T-helper 2 cell (primary cell): ENCODE measurements at places on chromosomes 4 and X.

DNA sequence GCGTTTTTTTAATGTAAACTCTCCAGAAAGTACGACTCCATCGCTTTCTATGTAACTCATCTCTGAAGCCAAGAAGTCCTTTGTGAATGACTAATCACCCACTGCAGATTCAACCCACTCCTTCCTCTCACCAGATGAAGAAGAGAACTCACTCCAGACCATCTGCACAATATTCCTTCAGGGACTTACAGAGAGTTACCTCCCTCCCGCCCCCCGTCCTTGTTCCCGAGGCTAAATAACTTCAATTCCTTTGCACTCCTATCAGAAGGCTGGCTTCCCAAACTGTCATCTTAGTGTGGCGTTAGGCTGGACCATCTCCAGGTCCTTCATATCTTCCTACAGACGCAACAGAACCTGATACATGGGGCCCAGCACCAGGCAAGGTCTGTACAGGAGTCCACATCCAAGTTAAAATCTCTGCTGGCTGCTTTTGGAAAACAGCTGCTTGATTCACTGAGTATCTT lies 82.4 kb downstream of the AFAP1 start:
- DNase-seq, result no peak

- DNase-seq, result no peak
Measured at GRCh38 chr4:168593399-168593798, 96.5 kb downstream of the PALLD start.

DNA sequence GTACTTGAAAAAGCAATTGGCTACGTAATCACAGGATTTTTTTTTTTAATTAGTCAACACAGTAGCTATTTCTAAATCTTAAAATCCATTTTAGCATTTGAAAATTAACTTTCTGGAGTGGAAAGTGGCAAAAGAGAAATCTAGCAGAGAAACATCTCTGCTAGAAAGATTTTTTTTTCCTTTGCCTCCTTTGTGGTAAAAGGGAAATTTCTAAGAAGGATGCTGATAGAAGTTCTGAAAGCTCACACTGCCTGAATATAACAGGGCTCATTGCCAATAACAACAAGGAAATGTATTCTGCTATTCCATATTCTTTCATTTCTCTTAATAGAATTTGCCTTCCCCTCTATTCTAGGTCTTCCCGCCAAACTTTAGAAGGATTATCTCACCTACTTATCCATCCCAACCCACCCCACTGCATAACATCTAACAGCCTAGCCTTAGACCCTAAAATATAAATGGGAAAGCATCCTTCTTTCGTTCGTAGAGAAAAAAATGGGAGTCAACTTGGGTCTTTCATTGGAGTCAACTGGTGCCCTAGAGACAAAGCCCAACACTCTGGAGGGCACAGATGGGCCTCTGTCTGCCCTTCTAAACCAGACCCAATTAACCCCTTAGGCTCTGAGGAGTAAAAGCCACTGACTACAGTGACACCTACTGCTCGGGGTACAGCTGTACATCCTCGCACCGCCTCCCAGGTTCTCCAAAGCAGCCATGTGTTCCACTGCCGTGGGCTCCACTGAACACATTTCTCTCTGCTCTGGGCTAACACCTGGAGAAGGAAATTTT lies 103.9 kb downstream of the MAML3 start:
- no peak for DNase-seq

DNA sequence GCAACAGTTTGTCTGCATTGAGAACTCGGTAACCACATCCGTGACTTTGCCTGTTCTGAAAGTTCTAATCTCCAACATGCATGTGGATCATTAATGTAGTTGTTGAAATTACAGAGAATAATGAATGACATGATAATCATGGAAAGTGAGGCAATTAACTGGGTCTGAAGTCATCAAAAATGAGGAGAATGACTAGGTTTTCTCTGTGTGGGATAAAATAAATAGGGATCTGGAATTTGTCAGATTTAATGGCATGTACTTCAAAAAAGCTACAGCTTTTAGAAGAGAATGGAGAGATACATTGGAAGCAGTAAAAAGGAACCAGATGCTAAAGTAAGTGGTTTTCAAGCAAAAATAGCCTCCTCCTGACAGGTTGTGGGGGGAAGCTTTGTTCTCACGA lies 59.3 kb downstream of the AFM start:
- no peak for DNase-seq

GRCh38 chrX:117834076-117834475 lies 282.5 kb downstream of the KLHL13 start:
- DNase-seq, result no peak

DNA sequence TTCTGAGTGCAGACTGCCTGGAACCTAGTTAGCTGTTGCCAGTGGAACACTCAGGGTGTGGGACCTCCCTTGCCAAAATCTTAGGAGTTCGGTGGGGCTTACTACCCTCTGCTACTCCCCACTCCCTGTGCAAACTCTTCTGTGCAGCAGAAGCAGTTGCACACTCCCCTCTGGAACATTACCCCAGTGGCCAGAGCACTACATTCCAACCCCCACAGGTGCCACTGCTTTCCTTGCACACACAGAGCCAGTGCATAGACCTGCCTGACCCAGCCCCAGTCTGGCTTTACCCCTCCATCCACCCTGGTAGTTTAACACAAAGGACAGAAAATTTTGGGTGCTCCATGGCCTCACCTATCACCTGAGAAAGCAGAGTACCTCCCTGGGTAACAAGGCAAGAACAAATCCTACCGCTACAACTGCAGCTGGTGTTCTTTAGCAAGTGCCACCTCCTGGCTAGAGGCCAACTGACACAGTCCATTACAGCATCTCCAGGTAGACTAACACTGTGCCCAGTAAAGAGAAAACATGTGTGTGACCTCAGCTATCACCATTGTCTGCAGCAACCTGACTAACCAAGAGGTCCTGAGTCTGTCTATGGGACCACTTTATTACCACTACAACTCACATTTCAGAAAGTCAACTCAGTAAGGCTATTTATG lies 11.5 kb upstream of the RASSF6 start:
- no peak for DNase-seq

GRCh38 chr4:147088146-147088545 lies 142.5 kb upstream of the TTC29 start:
- DNase-seq, result no peak

- DNase-seq, result peak; percentile 60
Measured at GRCh38 chr4:186161138-186161537, 30.2 kb upstream of the CYP4V2 start.

DNA sequence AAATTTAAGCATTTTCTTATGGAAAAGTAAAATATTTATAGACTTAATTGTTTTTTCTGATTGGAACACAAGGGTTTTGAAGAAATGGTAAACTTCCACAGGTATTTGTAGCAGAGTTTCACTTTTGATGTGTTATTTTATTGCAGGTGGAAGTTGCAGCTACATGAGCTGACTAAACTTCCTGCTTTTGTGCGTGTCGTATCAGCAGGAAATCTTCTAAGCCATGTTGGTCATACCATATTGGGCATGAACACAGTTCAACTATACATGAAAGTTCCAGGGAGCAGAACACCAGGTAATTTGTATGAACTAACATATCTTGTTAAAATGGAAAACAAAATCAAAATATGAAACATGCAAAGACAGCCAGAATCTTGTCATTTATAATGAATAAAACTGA lies 117.4 kb downstream of the DIPK2B start:
- DNase-seq, result peak; percentile 43

- no peak for DNase-seq
Measured at GRCh38 chr4:108144451-108144850, 24.3 kb downstream of the LEF1 start.

- DNase-seq, result no peak
Measured at GRCh38 chrX:18394477-18394876, 30.9 kb upstream of the CDKL5 start.

DNA sequence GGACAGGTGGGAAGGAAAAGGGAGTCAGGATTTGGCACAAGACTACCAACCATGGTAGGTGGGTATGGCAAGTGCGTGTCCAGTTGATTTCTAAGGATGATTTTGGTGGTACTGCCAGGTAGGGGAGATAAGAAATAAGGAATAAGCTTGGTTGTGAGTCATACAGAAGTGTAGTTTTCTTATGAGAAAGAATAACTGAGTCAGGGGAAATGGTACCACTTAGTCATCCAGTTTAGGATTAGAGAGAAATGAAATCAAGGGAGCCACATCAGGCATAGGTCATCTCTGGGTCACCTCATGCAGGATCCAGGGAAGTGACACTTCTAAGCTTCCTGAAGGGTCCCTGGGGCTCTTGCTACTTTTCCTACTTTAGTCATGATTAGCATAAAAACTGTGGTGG lies 107.1 kb upstream of the C1GALT1C1 start:
- no peak for DNase-seq

- no peak for DNase-seq
Measured at GRCh38 chrX:12912791-12913482, 6.5 kb downstream of the TLR8 start.

GRCh38 chr4:826508-827208 lies 729 bp upstream of the CPLX1 start:
- no peak for DNase-seq

DNA sequence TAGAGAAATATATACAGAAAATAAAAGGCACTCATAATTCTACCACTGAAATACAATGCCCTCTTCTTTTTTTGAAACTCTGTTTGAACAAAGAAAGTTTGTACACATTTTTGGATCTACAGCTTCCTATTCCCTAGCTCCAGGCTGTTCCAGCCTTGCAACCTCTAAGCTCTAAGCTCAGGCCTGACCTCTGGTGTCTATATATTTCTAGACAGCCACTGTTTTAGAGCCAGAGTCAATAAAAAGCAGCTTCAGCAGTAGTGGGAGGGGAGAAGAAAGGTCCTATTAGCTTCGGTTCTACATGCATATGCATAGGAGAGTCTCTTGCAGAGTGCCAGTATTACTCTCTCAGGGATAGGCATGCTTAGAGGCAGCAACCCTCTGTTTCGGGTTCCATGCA lies 39.7 kb downstream of the CLDN2 start:
- DNase-seq, result no peak

- DNase-seq, result no peak
Measured at GRCh38 chr4:184168406-184169019, 49.2 kb downstream of the ENPP6 start.

GRCh38 chr4:52687696-52688095 lies 28.6 kb upstream of the USP46 start:
- no peak for DNase-seq

- no peak for DNase-seq
Measured at GRCh38 chrX:153983321-153983801, 10.8 kb downstream of the TMEM187 start.

GRCh38 chr4:100872811-100873210 lies 355.0 kb upstream of the EMCN start:
- DNase-seq, result no peak

DNA sequence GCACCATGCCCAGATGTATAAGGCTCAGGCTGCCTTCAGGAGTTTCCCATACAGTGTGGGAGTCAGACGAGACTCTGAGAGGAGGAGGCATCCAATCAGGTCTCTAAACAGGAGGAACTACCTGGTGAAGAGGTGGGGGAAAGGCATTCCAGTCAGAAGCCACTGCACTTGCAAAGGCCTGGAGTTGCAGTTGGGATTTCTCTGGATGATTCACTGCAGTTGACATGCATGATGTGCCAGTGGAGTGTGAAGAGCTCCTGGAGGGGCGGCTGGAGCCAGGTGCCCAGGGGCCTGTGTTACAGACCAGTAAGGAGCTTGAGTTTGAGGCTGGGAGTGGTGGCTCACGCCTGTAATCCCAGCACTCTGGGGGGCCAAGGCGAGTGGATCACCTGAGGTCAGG lies 339.1 kb downstream of the ARHGAP10 start:
- DNase-seq, result no peak
